Activated CD8-positive, alpha-beta T cell treated with anti-CD3 and anti-CD28 coated beads for 36 hours (primary cell): ENCODE measurements at places on chromosomes 6 and 20.

GRCh38 chr20:13173201-13173600, 47.9 kb upstream of the ISM1 start:
- no peak overlapping the region for H3K27ac ChIP-seq
- H3K27me3 ChIP-seq: peaks cover 6% of the 10 kb centered on the region
- H3K4me3 ChIP-seq: no peak overlapping the region
- H3K36me3 ChIP-seq: no peaks in the 10 kb centered on the region
- H3K4me1 ChIP-seq: no peaks in the 10 kb centered on the region

GRCh38 chr6:31210123-31210522, 39.6 kb upstream of the POU5F1 start:
- DNase-seq: no peak
- H3K4me1 ChIP-seq: peaks cover 9% of the 10 kb centered on the region
- no peaks in the 10 kb centered on the region for H3K36me3 ChIP-seq
- H3K4me3 ChIP-seq: no peak overlapping the region
- no peaks in the 10 kb centered on the region for H3K27me3 ChIP-seq
- no peak overlapping the region for H3K27ac ChIP-seq

- H3K4me3 ChIP-seq: peak overlapping the region; percentile 40
- H3K27ac ChIP-seq: no peak overlapping the region
- H3K4me1 ChIP-seq: peaks cover 25% of the 10 kb centered on the region
- H3K36me3 ChIP-seq: peaks cover 74% of the 10 kb centered on the region
- H3K27me3 ChIP-seq: no peaks in the 10 kb centered on the region
- DNase-seq: no peak
These were observed 4.4 kb downstream of the MYB start for GRCh38 chr6:135185483-135185882.

GRCh38 chr6:140427842-140428241, 1053.4 kb upstream of the CITED2 start:
- H3K4me3 ChIP-seq: no peak overlapping the region
- no peaks in the 10 kb centered on the region for H3K4me1 ChIP-seq
- H3K36me3 ChIP-seq: no peaks in the 10 kb centered on the region
- H3K27me3 ChIP-seq: peaks cover under 1% of the 10 kb centered on the region
- H3K27ac ChIP-seq: no peak overlapping the region
- DNase-seq: no peak

GRCh38 chr6:55137929-55138693, 36.2 kb upstream of the HCRTR2 start:
- no peak for DNase-seq
- H3K36me3 ChIP-seq: no peaks in the 10 kb centered on the region
- no peak overlapping the region for H3K27ac ChIP-seq

GRCh38 chr6:52136055-52136454, 48.6 kb upstream of the PKHD1 start:
- peaks cover 14% of the 10 kb centered on the region for H3K27me3 ChIP-seq
- DNase-seq: no peak
- no peak overlapping the region for H3K27ac ChIP-seq
- peaks cover 4% of the 10 kb centered on the region for H3K4me1 ChIP-seq

GRCh38 chr6:82996156-82996555, 69.5 kb downstream of the UBE3D start:
- no peak overlapping the region for H3K4me3 ChIP-seq
- no peaks in the 10 kb centered on the region for H3K27me3 ChIP-seq
- H3K4me1 ChIP-seq: no peaks in the 10 kb centered on the region

- H3K27ac ChIP-seq: no peak overlapping the region
- peaks cover 11% of the 10 kb centered on the region for H3K36me3 ChIP-seq
- DNase-seq: no peak
- H3K4me3 ChIP-seq: no peak overlapping the region
- H3K4me1 ChIP-seq: peaks cover 27% of the 10 kb centered on the region
These were observed 27.8 kb upstream of the SRC start for GRCh38 chr20:37317994-37318640.

GRCh38 chr6:117605169-117605826, 3.0 kb upstream of the GOPC start:
- H3K4me1 ChIP-seq: peaks cover 7% of the 10 kb centered on the region
- H3K4me3 ChIP-seq: no peak overlapping the region
- peak; percentile 59 for DNase-seq
- H3K36me3 ChIP-seq: peaks cover 1% of the 10 kb centered on the region
- no peak overlapping the region for H3K27ac ChIP-seq

DNA sequence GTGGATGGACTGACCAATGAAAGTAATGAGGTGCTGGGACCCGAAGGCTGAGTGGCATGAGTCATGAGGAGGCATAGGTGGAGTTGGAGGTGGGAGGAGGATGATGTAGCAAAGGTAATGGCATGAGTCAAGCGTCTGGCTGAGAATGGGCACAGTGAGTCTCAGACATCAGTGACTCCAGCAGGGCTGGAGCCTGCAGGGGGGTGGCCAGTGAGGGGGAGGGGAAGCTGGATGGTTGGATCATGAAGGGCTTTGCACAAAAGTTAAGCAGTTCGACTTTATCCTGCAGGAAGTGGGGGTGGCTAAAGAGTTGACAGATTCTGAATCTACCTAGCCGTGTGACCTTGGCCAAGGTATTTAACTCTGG, 99.0 kb upstream of the IYD start:
- H3K27me3 ChIP-seq: peaks cover 4% of the 10 kb centered on the region
- no peaks in the 10 kb centered on the region for H3K36me3 ChIP-seq
- no peak overlapping the region for H3K27ac ChIP-seq
- peak; percentile 15 for DNase-seq
- H3K4me3 ChIP-seq: no peak overlapping the region
- peaks cover 3% of the 10 kb centered on the region for H3K4me1 ChIP-seq

DNA sequence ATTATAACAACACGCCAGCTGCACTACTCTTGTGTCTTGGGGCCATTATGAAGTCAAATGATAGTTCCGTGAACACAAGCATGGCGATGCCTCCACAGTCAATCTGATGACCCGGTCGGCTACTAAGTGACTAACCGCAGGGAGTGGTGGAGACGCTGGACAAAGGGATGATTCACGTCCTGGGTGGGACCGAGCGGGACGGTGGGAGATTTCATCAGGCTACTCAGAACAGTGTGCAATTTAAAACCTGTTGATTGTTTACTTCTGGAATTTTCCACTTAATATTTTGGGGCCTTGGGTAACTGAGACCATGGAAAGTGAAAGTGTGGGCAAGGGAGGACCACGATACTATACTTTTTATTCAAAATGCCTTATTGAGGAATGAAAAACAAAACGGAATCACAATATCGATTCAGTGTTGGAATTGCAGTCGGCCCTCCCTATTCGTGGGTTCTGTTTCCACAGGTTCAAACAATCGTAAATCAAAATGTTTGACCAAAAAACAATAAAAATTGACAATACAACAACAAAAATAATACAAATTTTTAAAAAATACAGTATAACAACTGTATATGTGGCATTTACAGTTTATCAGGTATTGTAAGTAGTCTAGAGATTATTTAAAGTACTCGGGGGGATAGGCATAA, 66.5 kb downstream of the MYLK4 start:
- no peak for DNase-seq
- H3K27me3 ChIP-seq: no peaks in the 10 kb centered on the region
- no peak overlapping the region for H3K4me3 ChIP-seq
- no peak overlapping the region for H3K27ac ChIP-seq

GRCh38 chr6:137698636-137699030, 168.4 kb upstream of the TNFAIP3 start:
- peak overlapping the region; percentile 98 for H3K27ac ChIP-seq
- H3K4me3 ChIP-seq: peak overlapping the region; percentile 53

- no peaks in the 10 kb centered on the region for H3K4me1 ChIP-seq
- no peak overlapping the region for H3K4me3 ChIP-seq
- no peak for DNase-seq
- H3K27ac ChIP-seq: no peak overlapping the region
These were observed 107.8 kb downstream of the SYNE1 start for GRCh38 chr6:152529369-152529768.

DNA sequence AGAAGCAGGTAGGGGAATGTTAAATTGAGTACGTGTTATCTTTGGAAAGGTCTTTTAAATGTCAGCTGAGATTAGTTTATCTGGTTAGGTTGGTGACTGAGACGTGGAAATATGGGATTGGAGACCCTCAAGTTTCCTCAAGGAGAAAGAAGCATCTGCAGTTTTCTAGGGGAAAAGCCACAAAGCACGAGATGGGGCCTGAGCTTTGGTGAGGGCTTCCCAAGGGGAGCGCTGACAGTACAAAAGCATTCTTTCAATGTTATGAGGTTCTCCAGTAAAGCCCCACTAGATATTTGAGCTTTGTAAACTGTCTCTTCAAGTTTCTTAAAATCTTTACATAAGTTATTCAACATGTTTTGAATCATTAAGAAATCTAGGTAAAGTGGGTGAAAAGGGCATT, 19.6 kb upstream of the HS3ST5 start:
- H3K4me1 ChIP-seq: no peaks in the 10 kb centered on the region
- H3K4me3 ChIP-seq: no peak overlapping the region
- H3K36me3 ChIP-seq: no peaks in the 10 kb centered on the region
- no peak for DNase-seq
- no peak overlapping the region for H3K27ac ChIP-seq

DNA sequence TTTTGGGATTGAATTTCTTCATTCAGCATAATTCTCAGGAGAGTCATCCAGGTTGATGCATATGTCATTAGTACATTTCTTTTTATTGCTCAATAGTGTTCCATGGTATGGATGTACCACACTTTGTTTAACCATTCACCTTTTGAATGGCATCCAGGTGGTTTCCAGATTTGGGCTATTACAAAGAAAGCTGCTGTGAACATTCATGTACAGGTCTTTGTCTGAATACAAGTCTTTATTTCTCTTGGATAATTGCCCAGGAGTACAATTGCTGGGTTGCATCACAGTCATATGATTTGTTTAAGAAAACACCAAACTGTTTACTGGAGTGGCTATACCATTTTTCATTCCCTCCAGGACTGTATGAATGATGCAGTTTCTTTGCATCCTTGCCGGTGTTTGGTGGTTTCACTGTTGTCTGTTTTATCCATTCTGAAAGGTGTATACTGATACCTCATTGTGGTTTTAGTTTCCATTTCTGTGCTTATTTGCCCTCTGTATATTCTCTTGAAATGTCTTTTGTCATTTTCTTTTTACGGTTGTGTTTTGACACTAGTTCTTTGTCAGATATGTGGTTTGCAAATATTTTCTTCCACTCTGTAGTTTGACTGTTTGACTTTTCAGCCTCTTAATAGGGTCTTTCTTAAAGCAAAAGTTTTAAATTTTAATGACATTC, 8.8 kb downstream of the CDKAL1 start:
- no peaks in the 10 kb centered on the region for H3K27me3 ChIP-seq
- H3K4me1 ChIP-seq: peaks cover 47% of the 10 kb centered on the region
- peak overlapping the region; percentile 78 for H3K27ac ChIP-seq

DNA sequence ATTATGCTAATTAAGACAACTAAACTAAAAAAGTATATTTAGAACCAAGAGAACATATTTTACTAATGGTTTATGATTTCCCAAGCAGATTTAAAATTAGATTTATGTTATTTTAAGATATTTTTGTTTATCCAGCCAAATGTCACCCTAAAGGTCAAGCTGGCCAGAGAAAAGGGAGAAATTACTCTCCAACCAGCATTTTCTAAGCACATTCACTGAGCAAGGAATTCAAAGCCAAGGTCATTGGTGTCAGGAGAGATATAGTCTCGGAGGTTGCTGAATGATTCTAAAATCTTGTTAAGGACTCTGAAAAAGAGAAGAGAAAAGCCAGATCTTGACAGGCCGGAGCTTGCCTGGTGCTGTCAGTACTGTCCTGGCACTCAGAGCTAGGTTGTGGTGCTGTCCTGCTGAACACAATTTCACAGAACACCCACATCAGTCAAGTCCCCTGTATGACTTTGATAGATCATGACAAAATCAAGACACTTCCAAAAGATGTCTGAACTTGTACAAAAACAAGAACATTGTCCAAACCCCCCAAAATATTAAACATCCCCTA, 222.3 kb upstream of the SMLR1 start:
- DNase-seq: no peak
- no peak overlapping the region for H3K4me3 ChIP-seq
- H3K4me1 ChIP-seq: peaks cover 12% of the 10 kb centered on the region
- no peak overlapping the region for H3K27ac ChIP-seq

DNA sequence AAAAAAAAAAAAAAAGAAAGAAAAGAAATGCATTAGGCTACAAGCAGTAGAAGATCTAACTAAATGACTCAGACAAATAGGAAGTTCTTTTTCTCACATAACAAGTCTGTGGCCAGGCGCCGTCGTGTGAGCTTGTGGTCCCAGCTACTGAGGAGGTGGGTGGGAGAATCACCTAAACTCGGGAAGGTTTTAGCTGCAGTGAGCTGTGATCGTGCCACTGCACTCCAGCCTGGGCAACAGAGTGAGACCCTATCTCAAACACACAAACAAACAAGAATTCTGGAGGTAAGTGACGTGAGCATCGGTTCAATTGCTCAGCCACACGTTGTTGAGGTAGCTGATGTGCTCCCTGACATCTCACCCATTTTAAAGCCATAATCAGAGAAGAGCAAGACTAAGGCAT, 37.9 kb upstream of the SLC23A2 start:
- no peak overlapping the region for H3K27ac ChIP-seq
- no peaks in the 10 kb centered on the region for H3K27me3 ChIP-seq
- DNase-seq: peak; percentile 85
- no peaks in the 10 kb centered on the region for H3K36me3 ChIP-seq

DNA sequence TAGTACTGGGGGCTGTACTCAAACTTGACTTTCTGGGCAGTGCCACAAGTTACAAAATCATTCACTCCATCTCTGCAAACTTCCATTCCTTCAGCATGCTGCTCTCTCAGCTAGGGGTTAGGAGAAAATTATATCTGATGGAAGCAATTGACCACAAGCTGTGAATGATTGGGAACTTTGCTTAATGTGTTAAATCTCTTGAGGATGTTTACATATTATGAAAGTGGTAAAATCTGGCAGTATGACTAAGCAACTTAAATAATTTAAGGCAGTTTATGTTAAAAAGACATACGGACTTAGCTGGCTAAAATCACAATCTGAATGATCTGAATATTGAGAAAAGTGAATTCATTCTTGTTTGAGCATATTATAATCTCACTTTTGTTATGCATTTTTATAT, 415.0 kb downstream of the PHF3 start:
- H3K27me3 ChIP-seq: no peaks in the 10 kb centered on the region
- no peak overlapping the region for H3K4me3 ChIP-seq
- H3K27ac ChIP-seq: no peak overlapping the region
- DNase-seq: no peak

GRCh38 chr6:10404799-10405512, 9.9 kb downstream of the TFAP2A start:
- peaks cover 5% of the 10 kb centered on the region for H3K4me1 ChIP-seq
- H3K36me3 ChIP-seq: peaks cover 7% of the 10 kb centered on the region
- peaks cover 60% of the 10 kb centered on the region for H3K27me3 ChIP-seq
- H3K4me3 ChIP-seq: peak overlapping the region; percentile 72
- H3K27ac ChIP-seq: no peak overlapping the region
- no peak for DNase-seq

GRCh38 chr6:17352302-17352701, 41.1 kb upstream of the CAP2 start:
- H3K4me3 ChIP-seq: no peak overlapping the region
- no peaks in the 10 kb centered on the region for H3K36me3 ChIP-seq
- no peak overlapping the region for H3K27ac ChIP-seq
- no peak for DNase-seq
- H3K27me3 ChIP-seq: peaks cover 1% of the 10 kb centered on the region
